ENCODE measurements at places on chromosomes 7 and 10. TPM values are rescaled to one million over a fixed set of nuclear protein-coding genes. Genes with fewer than 3 reads are reported as not detected.

LLCFC1 gene
- total RNA-seq, result not detected

DNA sequence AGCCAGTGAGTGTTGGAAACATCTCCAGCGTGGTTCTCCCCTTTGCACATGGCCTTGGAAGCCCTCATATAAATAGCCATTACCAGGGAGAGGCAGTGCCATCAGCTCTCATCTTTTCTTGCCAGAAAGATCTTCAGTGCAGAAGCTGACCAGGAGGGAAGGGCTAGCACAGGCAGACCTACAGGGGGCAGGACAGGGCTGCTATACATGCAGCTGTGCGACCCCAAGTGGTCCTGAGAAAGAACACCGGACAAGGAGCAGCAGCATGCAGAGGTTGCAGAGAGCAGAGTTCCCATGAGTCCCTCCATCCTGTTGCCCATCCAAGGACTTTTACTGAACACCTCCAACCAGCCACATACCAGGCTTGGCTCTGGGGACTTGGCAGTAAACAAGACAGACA, 17.1 kb downstream of the GRID1 start:
- H3K36me3 ChIP-seq, result no peaks in the 10 kb centered on the region
- DNase-seq, result peak; percentile 13
- H3K27me3 ChIP-seq, result no peaks in the 10 kb centered on the region
- no peaks in the 10 kb centered on the region for H3K4me1 ChIP-seq
- H3K27ac ChIP-seq, result no peak overlapping the region

DNA sequence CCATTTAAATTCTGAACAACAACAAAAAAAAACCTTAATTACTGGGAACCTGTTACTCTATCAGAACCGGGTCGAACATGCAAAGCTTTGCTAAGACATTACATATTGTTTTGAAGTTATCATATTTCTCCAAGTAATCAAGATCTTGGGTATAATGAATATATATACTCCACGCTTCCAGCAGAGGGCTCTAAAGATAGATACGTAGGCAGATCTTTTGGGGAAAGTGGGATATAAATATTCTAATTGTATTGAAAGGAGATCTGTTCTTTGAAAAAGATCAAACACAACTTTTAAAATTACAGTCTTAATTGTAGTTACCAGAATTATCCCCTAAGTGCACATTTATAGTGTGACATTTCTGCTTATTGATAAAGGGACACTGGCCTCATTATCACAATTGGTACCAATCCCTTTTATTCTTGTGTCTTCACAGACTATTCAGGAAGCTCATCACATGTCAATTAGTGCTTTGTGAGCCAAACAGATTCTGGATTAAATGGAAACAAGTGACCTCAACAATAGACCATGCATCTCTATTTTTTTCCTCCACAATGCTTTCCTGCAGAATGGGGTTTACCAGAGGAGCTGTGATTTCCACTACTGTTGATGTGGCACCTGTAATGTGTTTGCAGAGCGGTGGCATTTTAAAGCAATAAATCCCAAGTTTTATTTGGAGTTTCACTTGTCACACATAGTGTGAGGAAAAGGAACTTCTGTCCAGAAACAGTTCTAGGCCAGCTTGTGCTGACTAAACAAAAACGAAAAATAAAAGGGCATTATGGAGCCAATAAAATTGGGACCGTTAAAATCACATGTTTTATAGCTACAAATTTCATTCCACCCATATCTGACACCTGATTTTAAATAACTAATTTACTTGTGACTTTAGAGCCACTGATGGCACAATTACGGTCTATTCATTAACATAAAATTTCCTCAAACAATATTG, 122.4 kb downstream of the CTTNBP2 start:
- no peaks in the 10 kb centered on the region for H3K36me3 ChIP-seq
- no peaks in the 10 kb centered on the region for H3K4me1 ChIP-seq
- no peak overlapping the region for H3K27ac ChIP-seq
- H3K4me3 ChIP-seq, result no peak overlapping the region

DNA sequence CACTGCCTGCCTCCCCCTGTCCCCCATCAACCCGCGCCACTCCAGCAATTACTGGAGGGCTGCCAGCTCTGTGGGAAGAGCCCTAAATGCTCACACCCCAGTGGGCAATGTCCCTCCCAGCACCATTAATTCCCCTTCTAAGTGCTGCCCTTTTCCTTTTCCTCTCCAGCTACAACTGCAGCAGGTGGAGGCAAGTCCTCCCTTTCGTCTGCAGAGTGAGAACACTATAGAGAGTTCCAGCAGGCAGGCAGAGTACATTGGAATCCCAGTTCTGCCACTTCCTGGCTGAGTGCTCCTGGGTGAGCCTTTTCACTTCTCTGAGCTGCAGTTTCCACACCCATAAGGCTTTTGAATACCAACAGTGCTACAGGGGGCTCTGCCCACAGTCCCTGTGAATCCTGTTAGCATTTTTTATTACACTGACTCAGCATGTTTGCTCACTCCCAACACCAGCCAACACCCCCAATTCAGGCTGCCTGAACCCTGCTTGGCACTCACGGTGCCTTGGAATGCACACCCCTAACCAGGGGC, 447.0 kb downstream of the GRID1 start:
- DNase-seq, result no peak
- no peak overlapping the region for H3K27ac ChIP-seq
- no peaks in the 10 kb centered on the region for H3K36me3 ChIP-seq
- no peaks in the 10 kb centered on the region for H3K27me3 ChIP-seq

- H3K36me3 ChIP-seq, result peaks cover 25% of the 10 kb centered on the region
- no peak overlapping the region for H3K27ac ChIP-seq
- H3K4me3 ChIP-seq, result no peak overlapping the region
- no peak for DNase-seq
These were observed 6.9 kb downstream of the BAZ1B start for GRCh38 chr7:73515178-73515577.

- no peak for DNase-seq
- H3K27me3 ChIP-seq, result no peaks in the 10 kb centered on the region
- peaks cover 4% of the 10 kb centered on the region for H3K36me3 ChIP-seq
- no peak overlapping the region for H3K4me3 ChIP-seq
These were observed 4.2 kb downstream of the NT5C2 start for GRCh38 chr10:103188853-103189252.
